ENCODE measurements at places on chromosomes 6 and 20.

- DNase-seq: no peak
These were observed 49.8 kb upstream of the RUNX2 start for GRCh38 chr6:45278367-45278766.

GRCh38 chr6:73569121-73569520, 48.3 kb upstream of the EEF1A1 start:
- no peak for DNase-seq

DNA sequence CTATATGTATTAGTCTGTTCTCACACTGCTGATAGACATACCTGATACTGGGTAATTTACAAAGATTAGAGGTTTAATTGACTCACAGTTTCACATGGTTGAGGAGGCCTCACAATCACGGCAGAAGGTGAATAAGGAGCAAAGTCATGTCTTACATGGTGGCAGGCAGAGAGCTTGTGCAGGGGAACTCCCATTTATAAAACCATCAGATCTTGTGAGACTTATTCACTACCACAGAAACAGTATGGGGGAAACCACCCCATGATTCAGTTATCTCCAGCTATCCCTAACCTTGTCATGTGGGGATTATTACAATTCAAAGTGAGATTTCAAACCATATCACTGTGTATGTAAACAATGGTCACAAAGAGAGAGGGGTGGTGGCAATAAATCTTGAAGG, 6.6 kb downstream of the CST8 start:
- DNase-seq: no peak

DNA sequence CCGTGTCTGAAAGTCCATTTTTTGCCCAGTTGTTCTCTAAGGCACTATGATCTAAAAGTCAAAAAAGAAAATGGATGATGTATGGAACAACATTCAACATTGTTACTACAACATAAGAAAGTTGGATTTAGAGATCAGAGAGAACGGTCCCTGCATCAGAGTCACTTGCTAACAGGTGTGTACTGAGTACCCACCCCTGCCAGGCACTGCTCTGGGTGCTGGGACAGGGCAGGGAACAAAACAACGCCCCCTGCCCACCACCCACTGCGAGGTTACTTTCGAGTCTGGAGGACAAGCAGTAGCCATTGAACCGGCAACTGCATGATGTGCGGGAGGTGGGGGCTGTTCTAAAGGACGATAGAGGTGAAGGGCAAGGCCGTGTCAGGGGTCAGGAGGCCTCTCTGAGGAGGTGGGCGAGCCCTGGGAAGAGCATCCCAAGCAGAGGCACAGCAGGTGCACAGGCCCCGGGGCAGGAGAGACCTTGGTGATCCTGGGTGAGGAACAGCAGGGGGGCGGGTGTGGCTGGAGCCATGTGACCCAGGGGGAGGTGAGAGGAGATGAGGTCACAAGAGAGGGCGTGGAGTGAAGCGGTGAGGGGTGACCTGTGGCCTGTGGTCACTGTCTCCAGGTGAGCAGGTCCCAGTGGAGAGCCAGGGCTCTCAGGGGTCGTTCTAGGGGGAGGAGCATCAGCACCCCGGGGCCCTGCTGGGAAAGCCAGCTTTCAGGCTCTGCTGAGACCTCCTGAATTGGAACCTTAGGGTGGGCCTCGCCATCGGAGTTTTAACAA, 197.5 kb upstream of the SULF2 start:
- no peak for DNase-seq

DNA sequence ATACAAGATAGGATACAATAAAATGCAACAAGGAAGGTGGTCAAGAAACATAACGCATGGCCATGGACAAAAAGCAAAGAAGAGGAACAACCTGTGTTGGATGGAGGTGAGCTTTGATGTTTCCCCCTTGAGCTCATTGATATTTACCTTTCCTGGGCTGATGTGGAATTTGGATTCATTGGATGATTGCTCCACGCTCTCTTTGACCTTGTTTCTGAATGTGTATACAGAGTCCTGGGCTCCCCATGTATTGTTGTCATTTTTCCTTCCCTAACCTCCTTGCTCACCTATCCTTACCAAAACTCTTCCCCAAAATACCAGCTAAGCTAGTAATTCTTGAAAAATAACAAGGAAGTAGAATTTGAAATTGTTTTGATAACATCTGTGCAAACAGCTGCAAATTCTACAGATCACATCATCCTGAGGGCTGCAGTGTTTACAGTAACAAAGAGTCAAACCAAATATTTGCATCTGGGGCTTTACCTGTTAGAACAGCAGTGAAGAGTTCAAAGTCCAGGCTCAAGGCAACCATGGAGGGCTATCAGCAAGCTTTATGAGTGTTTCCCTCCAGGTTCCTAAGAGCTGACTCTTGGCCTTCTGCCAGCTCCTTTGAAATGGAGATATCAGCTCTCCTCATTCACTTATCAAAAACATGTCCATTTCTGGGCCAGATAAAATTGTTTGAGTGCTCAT, 214.3 kb upstream of the MARCKS start:
- DNase-seq: peak; percentile 97

DNA sequence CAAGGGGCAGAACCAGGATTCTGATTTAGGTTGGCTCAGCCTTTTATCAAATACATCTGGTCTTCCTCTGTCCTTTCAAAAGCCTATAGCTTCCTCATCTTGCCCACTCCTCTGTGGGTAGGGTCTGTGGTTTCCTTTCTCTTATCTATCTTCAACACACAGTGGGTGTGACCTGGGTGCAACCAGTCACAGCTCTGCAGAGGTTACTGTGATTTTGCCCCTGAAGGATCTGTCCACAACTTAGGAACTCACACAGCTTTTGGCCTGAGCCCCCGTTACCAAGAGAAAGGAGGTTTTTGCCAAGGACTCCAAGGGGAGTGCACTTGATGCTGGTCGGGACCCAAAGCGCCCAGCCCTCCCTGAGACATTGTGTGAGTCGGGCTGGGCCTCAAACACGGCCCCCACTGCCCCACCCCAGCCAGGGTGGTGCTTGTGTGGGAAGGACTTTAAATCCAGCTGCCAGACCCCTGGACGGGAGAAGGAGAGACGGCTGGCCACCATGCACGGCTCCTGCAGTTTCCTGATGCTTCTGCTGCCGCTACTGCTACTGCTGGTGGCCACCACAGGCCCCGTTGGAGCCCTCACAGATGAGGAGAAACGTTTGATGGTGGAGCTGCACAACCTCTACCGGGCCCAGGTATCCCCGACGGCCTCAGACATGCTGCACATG, at the start of gene PI16:
PI16 (plus strand) TSS at position 477 of the 670 bp plus-strand sequence; CDS start at position 500, 23 bp downstream.
- DNase-seq: no peak

DNA sequence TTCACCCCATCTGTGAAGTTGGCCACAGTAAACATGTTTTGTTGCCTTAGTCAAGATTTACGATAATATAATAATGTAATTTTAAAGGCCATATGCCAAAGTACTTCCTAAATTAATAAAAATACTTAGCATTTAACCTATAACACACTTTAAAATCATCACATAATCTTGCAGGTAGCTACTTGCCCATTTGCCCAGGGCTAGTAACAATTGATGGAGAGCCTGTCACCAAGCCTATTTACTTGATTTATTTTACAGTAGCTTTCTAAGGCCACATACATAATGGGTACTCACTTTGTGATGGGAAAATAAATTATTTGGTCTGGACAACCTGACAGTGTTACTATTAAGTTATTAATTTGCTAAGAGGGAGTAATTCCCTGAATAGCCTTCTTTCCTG, 14.5 kb downstream of the BTBD9 start:
- no peak for DNase-seq

DNA sequence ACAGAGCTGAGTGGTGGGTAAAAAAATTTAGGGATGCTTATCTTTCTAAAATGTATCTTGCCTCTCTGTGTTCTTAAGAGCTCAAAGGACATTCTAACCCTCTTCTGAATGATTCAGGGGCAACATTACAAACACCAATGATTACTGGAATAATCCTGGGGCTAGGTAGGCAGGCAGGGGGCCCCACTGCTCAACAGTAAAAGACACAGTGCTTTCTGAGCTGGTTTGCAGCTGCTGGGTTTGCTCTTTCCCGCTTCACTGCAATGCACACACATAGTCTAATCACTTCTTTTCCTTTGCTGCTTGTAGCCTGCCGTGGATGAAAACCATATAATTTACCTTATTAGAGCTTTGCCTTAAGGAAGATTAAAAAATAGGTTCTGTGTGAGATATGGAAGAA, 23.9 kb downstream of the CLDN20 start:
- peak; percentile 33 for DNase-seq

GRCh38 chr6:47278545-47278944, 31.2 kb downstream of the TNFRSF21 start:
- no peak for DNase-seq

DNA sequence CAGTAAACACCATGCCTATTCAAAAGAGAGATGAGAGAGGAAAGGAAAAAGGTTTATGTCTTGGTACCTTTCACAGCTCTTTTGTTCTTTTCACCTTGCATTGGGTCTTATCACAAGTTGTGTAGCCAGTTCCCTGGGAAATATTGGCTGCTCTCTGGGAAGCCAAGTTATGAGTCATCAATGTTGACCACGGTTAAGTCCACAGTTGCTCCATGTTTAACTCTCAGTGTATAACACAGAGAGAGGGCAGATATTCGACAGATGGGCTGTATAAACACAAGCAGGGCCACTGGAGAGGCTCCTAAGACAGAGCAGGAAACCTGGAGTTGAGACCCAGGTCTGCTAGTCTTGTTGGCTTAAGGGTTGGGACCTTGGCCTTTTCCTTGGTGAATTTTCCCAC, 718.6 kb downstream of the QKI start:
- no peak for DNase-seq

DNA sequence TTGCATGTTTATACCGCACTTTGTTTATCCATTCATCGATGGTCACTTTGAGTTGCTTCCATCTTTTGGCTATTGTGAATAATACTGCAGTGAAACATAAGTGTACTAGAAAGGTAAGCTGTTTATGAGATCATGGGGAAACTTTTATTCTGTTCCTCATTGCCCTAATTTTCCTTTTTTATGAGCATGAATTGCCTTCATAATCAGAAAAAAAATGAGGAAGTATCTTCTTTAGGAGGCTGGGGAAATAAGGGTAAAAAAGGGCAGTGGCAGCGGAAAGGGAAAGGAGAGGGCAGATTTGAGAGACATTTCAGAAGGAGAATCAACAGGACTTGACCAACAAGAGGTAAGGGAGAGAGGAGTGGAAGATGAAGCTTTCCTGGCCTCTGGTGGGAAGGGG, 14.3 kb upstream of the SERINC3 start:
- no peak for DNase-seq

GRCh38 chr6:13354331-13355042, 26.1 kb upstream of the TBC1D7 start:
- DNase-seq: no peak

DNA sequence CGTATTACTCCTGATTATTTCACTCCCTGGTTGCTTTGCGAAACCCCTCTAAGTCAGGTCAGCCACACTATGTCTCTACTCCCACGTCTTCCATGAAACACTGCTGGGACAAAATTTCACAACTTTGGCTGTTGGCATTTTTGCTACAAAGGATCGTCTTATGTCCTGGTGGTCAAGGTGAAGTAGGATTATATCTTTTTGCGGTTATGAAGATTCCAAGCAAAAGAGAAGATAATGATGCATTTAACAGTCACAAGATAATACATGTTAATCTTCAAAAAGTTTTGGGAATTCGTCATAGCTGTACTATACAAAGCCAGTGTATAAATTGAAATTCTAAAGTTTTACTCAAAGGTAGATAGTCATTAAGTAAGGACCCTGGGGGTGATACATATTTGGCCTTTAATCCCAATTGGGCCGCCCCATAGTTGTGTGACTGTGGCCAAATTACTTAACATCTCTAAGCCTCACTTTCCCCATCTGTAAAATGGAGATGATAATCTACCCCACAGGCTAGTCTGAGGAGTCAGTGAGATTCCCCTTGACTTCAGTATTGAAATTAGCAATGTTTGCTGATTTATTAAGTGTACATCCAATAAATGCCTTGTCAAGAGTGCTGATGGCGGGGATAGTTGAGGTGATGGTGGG, 212.1 kb downstream of the ARID1B start:
- no peak for DNase-seq

DNA sequence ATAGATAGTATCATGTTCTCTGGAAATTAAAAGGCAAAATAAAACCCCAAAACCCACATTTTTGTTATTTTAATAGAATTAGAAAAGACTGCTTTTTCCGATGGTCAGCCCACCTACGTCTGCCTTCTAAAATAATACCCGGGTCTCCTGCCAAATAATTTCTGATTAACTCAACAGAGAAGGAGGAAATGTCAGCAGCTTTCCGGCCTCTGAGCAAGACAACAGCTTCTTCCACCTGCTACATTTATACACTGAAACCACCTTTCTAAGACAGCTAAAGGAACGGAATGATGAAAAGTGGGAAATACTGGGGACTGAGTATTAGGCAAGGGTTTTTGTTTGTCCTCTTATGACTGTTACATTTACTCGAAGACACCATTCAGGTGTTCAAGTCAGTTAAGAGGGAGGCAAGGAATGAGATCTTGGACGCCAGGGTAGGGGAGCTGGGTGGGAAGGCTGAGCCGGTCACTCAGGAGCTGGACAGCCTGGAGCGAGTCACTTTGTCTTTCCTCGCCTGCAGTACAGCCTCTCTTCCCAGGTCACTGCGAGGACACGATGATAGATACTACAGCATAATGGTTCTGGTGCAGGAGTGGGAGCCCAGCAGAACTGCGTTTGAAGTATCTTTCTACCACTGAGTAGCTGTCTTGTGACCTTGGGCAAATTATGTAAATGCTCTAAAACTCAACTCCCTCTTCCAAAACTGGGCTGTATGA, 96.3 kb upstream of the QKI start:
- DNase-seq: no peak

DNA sequence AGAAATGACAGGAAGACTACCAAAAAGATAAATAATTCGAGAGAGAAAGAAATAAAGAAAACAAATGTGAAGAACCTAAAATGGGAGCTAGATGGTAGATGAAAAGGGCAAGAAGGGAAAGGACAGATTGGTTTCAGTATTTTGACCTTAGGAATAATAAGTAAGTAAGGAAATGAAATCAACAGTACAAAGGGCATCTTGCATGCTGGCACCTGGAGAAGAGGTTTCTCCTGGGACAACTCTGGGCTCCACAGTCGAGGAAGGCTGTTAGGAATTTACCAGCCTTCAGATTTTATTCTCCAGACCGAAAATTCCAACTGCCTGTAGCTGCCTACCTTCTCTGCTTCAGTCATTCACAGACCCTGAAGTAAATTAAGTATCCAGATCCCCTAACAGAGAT, 80.5 kb downstream of the SMLR1 start:
- no peak for DNase-seq

DNA sequence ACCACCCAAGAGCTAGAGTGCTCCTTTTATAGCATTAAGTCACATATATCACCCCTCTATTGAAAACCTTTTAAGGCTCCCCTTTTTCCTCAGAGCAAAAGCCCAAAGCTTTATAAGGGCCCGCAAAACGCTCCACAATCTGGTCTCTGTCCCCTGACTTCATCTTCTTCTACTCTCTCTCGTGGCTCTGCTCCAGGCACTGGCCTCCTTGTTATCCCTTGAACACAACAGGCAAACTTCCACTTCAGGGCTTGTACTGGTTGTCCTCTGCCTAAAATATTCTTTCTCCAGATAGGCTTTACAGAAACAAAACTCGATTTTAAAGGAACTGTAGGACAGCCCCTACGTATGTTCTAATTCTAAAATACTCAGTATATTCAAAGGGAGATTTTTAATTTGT, 44.0 kb upstream of the SPDEF start:
- no peak for DNase-seq

Measured in DMS79 treated with DMSO at 0.1 percent for 48 hours (cell line).